CD14-positive monocyte (primary cell): ENCODE measurements at places on chromosomes 6 and 20. TPM values are rescaled to one million over a fixed set of nuclear protein-coding genes. Genes with fewer than 3 reads are reported as not detected.

The TSBP1 gene
- not detected for polyA plus RNA-seq

The WFDC12 gene
- not detected for polyA plus RNA-seq

The ADGRB3 gene
- 0.23 TPM for polyA plus RNA-seq

The PGC gene
- not detected in 2 replicates for polyA plus RNA-seq

The ALDH5A1 gene
- polyA plus RNA-seq, result 0.04 and 0.05 TPM in 2 replicates

The OPRL1 gene
- 8.8 TPM for polyA plus RNA-seq

The LIN28B gene
- polyA plus RNA-seq, result not detected

The TBX18 gene
- polyA plus RNA-seq, result 0.01 TPM in 1 of 2 replicates, not detected in the other

The OPN5 gene
- not detected in 2 replicates for polyA plus RNA-seq

The DEFB124 gene
- polyA plus RNA-seq, result not detected

The HNF4A gene
- not detected for polyA plus RNA-seq

The UBE3D gene
- 0.60 and 0.61 TPM in 2 replicates for polyA plus RNA-seq

The LTA gene
- not detected for polyA plus RNA-seq

The CDSN gene
- not detected in 2 replicates for polyA plus RNA-seq

The ULBP3 gene
- 0.08 TPM in 1 of 2 replicates, not detected in the other for polyA plus RNA-seq

The C4A gene
- polyA plus RNA-seq, result 8.4 and 12.6 TPM in 2 replicates

The NDRG3 gene
- 23.2 TPM for polyA plus RNA-seq

The POPDC3 gene
- polyA plus RNA-seq, result not detected in 2 replicates

The NXT1 gene
- polyA plus RNA-seq, result 37.8 TPM

The BNIP5 gene
- polyA plus RNA-seq, result not detected in 2 replicates

The CCN2 gene
- not detected for polyA plus RNA-seq

The CPNE5 gene
- 0.82 TPM for polyA plus RNA-seq
